Mammary epithelial cell (primary cell): ENCODE measurements at places on chromosomes 4 and X.

- no peak for DNase-seq
Observed at GRCh38 chr4:71634364-71634763, 149.5 kb downstream of the GC start.

DNA sequence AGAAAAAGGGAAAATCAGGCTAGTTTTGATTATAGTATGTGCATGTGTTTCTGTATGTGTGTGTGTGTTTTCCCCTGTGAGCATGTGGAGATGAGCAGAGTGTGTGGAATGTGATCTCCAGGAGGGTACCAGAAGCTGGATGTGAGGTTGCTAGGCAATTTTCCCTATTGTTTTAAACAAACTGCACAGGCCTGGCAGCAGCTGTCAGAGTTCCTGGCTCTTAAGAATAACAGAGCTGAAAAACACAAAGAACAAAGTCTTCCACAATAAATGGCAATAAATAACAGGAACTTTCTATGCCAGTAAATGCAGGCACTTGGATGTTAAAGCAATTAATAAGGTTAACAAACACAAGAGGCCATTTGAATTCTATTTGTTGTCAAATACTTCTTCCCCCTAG lies 344.6 kb upstream of the CTSO start:
- DNase-seq, result peak; percentile 52

GRCh38 chr4:135277980-135278315 lies 1076.4 kb upstream of the PABPC4L start:
- no peak for DNase-seq

- no peak for DNase-seq
Observed at GRCh38 chr4:161564230-161564834, 599.5 kb downstream of the FSTL5 start.

- no peak for DNase-seq
Observed at GRCh38 chr4:8840006-8840793, 31.4 kb downstream of the HMX1 start.

- DNase-seq, result no peak
Observed at GRCh38 chr4:23058165-23058776, 365.5 kb downstream of the GBA3 start.
